Kasumi-1 (cell line): ENCODE measurements at places on chromosomes 2 and 18.
A peak's percentile ranks its signal among the peaks of the same experiment; 100 is the strongest.

DNA sequence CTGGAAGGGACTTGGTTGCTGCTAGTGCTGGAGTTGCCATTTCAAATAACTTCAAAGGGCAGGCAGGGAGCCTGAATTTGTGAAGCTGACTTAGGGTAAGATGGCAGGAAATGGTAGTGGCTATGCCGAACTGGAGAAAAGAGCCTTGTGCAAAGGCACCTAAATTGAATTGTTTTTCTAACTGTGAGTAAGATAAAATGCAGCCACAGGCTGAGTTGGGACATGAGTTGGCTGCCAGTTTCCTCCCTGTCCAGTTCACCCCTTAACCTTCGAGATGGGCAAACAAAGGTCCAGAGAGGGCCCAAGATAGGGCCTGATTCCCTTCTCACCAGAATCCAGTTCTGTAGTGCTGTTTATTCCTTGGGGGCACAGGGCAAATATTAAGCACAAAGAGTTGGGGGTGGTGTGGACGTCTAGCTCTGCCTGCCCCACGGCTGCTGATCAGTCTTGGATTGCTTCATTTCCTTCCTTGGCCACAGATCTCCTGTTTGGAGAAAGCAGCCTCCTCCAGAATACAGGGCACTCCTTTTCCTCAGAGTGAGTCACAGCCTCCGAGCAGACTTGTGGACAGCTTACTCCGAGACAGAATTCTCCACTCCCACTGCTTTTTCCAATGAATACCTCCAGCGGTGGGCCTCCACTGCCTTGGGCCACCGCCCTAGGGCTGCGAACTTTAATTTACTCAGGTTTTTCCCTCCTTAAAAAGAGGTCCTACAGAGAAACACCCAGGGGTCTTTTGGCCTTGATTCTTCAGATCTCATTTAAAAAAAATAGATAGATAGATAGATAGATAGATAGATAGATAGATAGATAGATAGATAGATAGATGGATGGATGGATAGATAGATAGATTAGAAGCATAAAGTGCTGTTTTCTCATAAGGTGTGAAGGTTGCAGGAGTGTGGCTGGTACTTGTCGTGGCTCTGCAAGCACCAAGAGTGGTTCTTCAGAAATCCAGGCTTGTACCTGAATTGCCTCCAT, 18.4 kb upstream of the SLC20A1 start:
- DNase-seq = peak; percentile 92

GRCh38 chr2:16201848-16202247, 261.5 kb downstream of the MYCN start:
- no peak for DNase-seq

GRCh38 chr2:102304711-102305611, 6.4 kb upstream of the IL1RL1 start:
- DNase-seq = no peak

DNA sequence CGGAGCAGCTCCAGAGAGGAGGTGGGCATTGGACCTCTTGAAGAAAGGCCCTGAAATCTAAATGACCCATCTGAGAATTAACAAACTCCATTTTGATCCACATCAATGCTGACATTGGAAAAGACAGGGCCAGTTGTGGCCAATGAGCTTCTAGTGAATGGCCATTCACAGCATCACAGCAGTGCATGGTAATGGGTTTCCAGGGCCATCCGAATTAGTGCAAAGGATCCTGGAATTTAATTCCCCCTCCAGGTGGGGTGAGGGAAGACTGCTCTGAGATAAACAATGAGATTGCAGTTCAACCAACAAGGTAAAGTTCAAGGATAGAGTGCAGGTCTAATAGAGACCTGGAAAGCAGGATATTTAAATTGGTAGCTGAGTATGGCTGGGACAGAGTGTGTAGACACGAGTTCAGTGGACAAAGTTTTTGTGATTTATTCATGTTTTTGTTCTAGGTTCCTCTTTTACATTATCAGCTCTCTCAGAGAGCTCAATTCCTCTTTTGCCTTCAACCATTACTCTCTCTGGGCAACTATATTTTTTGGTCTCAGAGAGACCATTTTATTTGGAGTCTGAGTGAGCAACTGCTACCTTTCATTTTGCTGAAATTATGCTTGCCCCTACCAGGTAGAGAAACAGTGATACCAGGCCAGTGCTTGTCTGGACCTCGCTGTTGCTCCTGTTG, 5.0 kb downstream of the TACR1 start:
- peak; percentile 66 for DNase-seq

- DNase-seq = no peak
Observed at GRCh38 chr2:223082706-223083105, 30.7 kb downstream of the KCNE4 start.

DNA sequence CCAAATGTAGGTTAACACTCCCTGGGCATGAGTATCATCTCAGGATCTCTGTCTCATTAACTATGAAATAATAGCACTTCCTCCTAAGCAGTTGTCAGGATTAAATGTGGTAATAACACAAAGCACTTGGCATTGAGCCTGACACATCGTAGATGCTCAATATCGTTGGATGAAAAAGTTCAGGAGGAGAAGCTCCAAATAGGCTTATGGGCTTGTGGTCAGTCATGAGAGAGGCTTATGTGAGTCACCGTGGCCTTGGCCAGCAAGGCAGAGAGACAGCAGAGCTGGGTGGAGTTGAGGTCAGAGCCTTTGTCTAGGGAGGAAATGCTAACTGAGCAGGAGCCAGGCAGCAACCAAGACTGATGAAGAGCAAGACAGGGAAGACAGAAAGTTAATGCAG, 68.3 kb upstream of the PPM1B start:
- DNase-seq = peak; percentile 78
